ENCODE measurements at places on chromosomes 1 and 21.

GRCh38 chr1:14876747-14877146, 276.8 kb upstream of the TMEM51 start:
- no peak for DNase-seq

GRCh38 chr1:50103615-50104081, 5.1 kb upstream of the ELAVL4 start:
- DNase-seq = no peak

DNA sequence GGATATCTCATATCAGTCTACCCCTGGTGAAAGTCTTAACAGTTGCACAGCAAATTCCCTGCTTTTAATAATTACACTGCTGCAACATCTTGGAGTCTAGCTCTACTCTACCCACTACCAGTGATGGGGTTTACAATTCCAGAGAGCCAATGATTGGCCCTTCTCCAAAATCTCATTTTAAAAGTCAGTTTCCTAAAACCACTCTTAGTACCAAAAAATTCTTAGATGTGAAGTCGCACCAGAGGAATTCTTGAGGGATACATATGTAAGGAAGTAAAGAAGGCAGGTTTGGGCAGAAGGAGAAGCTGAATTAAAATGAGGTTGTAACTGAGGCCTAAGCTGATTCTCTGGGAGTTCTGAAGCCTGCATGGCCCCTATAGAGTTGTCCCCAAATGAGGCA, 129.7 kb downstream of the BRINP2 start:
- DNase-seq = no peak

DNA sequence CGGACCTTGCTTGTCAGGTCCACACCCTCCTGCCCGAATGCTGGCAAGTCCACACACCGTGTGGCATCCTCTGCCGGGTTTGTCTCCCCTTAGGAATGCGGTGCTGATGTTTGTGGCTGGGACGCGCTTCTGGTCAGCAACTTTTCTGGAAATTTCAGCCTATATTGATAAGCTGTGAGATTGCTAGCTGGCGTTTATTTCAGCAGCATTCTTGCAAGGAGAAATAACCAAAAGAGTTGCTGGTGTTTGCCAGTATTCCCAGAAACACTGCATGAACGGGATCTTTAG, 601 bp downstream of the CEPT1 start:
- DNase-seq = no peak

DNA sequence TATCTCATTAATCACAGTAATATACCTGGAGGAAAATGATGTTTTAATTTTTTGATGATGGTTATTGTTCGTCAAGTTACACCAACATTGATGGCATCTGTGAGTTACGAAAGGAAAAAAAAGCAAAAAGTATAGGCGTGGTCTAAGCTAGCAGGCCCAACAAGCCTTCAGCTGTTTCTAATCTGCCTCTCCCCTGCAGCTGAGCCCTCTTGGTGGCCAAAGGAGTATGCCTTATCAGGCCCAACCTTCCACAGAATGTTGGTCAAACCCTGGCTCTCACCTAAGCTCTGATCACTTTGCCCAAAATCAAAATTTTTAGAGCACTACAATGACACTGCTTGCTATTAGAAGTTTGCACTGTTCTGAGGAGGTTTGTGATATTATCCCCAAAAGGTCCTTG, 4.9 kb downstream of the C1orf105 start:
- DNase-seq = no peak

- DNase-seq = no peak
Observed at GRCh38 chr1:177959811-177960515, 9.9 kb downstream of the SEC16B start.
